ENCODE measurements at places on chromosomes 6 and 20.

- DNase-seq = no peak
Observed at GRCh38 chr20:63344616-63345327, 16.4 kb downstream of the CHRNA4 start.

DNA sequence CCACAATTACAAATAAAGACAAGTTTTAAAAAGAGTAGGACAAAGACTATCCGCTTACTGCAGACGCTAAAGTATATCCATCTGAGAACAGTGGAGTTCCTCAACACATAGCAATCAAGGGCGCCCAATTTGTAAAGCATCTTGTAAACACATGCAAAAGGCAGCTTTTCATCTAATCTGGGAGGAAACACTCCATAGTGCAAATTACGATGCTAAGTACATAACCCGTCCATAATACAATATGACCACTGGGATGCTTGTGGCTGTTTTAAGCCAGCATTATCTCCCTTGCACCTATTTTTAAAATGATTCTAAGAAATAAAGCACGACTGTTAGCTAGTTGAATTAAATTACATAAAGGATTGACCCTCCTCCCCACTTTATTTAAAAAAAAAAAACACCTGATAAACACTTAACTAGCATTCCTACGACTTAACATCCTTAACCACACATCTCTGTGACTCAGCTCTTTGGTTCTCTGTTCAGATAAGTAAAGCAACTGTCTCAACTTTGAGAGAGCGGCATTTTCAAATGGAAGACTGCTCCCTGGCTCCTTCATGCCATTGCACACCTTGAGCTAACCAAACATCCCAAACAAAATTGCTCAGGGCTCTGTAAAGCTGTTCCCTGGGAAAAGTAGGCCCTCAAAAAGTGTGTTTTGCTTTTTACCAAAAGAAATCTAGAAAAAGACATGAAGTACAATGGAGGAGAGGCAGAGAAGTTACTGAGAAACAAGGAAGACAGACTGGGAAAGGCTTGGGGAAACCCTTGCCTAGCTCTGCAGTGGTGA, 14.2 kb downstream of the SLC22A23 start:
- DNase-seq = no peak

- DNase-seq = no peak
Observed at GRCh38 chr20:38402816-38403215, 32.3 kb downstream of the SNHG17 start.

- DNase-seq = no peak
Observed at GRCh38 chr6:49556429-49556837, 6.0 kb downstream of the C6orf141 start.

DNA sequence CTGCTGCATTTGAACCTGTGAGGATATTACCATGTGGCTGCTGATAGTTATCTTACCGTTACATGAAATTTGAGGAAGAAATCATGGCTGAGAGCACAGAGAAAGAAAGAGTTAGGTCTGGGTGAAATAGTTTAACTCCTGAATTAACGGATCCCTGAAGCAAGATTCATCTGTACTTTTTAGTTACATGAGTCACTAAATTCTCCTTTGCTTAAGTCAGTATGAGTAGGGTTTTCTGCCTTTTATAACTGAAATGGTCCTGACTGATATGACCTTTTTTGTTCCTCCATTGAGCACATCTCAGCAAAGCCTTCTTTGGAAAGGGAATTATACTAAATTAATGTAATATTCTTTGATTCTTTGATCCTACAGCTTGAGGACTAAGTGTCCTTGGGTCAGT, 333.3 kb upstream of the ZFP64 start:
- no peak for DNase-seq

DNA sequence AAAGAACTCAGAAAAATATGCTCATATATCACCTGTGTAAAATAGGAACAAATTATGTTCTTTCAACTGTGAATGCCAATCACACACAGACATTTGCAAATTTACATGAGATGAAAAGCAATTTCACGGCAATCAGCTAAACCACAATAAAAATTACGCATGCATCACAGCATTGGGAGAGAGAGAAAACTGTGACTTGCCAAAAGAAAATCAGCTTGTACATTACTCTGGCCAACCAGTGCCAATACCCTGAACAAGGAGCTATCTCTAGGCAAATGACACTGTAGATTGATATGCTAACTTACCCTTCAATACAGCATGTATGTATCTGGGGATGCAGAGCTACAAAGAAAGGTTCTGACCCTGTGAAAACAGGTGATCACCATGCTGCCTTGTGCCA, 515.6 kb downstream of the EYS start:
- DNase-seq = no peak

DNA sequence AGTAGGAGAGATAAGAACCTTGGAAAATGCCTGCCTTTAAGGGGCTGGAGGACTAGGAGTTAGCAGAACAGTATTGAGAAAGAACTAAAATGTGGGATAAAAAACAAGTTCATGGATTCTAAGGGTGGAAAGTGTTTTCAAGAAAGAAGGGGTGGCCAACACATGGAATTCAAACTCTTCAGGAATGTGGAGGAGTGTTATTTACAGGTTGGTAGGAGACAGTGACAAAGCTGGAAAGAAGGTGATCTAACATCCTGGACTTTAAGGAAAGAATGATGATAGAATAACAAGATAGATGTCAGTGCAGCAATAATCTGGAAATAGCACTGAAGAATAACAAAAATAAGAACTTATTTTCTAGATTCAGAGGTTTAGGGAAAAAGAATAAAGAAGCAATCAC, 54.0 kb upstream of the TNFRSF21 start:
- no peak for DNase-seq

DNA sequence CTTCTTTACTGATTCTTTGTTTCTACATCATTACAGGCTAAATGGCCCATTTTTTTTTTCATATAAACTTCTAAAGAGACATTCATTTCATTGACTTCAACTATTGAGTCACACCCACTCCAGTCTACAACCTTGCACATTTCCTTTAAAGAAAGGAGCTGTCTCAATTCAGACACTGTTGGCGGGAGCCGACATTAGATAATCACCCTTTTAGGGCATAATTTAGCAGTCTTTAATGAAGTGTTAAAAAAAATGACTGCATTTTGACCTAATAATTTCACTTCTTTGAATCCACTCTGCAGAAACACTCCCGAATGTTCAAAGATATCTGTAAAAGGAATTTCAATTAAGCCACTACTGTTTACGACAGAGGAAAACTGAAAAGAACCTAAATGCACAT, 1.5 kb downstream of the EPM2A start:
- no peak for DNase-seq

GRCh38 chr6:47360388-47360787, 50.7 kb upstream of the TNFRSF21 start:
- no peak for DNase-seq

DNA sequence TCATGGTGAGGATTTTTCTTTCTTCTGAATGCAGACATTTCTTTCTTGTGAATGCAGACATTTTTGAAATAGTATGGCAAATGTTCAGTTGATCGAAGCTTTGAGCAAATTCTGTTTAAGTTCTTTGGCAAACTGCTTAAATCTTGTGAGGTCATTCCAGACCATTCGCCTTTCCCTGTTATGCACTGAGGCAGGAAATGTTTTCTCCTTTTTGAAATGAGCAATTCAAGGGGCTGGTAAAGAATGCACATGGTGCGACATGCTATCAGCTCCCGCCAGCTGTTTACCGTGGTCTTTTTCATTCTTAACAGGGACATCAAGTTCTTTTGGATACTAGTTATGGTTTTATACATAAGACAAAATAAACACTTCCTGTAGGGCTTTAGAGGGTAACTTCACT, 112.0 kb upstream of the CCN2 start:
- no peak for DNase-seq

DNA sequence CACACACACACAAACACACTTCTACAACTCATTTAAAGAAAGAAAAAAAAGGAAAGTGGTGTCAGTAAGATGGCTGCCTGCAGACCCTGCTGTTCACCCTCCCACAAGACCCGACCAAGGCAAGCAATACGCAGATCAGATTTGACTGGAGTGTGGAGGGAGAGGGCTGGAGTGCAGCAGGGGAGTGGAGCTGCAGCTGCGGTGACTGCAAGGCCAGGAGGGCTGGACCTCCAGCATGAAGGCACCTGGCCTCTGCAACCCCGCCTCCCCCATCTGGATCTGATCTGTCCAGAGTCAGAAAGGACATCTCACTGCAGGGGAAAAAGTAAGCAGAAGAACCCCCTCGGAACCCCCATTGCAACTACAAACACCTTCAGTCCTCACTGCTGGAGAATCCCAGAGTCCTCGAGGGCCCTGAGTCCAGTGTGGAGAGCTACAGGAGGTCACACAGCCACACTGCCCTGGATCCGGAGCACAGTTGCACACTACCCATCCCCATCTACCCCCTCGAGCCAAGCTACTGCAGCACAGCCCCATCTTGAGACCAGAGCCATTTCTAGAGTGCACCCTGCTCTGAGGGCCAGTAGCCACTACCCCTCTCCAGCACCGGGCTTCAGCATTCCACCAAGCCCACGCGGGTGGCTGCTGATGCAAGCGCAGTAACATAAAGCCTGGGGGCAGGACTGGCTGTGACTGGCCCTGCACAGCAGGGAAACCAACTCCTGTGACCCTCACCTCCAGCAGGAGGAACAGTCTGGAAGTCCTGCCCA, 41.9 kb upstream of the SRSF6 start:
- no peak for DNase-seq

GRCh38 chr6:140379919-140380318, 1005.5 kb upstream of the CITED2 start:
- no peak for DNase-seq

DNA sequence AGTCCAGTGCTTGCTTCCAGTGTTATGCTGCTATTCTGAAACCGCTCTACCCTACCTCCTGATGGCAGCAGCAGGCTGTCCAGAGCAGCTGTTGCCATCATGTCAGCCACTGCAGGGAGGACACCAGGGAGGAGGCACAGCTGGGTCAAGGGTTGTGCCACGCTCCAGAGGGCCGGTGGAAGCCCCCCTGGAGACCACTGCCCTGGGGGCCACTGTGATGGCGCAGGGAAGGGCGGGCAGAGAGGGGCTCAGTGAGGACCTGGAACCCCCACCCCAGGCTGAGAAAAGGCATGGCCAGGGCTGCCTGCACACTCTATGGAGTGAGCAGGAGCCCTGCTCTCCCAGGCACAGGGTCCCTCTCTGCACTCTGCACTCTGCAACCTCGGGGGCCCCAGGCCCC, 271.3 kb upstream of the BTBD3 start:
- DNase-seq = no peak

DNA sequence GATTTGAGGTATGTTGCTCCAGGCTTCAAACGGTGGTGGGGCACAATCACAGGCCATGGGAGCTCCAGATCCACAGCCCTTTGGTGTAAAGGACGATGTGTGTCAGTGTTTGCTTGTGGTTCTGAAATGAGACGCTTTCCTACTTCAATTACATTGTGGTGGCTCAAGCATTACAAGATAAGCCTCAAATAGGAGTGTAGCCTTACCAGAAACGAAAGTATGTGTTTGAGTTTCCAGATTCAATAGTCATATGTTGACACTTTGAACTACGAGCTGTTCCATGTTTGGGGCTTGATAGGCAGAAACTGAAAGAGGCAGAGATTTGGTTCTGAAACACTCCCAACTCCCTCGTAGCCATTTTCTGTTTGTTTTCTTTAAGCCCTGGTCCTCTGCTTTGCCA, 187.1 kb downstream of the MYLK4 start:
- DNase-seq = no peak
